ENCODE measurements at places on chromosomes 3 and 15.

DNA sequence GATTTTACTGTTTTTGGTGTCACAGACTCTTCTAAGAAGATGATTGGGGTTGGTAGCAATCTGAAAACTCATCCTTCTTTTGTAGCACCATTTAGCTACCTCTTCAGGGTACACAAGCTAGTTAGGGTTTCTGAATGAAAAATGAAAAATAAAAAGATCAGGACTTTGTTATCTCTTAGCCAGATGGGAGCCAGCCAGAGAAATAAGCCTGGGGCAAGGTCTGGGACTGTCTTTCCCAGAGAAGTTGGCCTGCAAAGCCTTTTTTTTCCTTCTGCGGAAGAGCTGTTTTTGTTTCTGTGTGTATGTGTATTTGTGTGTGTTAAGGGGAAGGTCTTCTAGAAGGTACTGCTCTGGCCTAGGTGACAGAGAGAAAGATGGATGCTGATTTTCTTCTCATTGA, 150.7 kb upstream of the AGTR1 start:
- no peak for DNase-seq

- DNase-seq, result no peak
Measured at GRCh38 chr15:39588531-39589192, 7.8 kb downstream of the THBS1 start.

- DNase-seq, result no peak
Measured at GRCh38 chr3:129226374-129226773, 23.0 kb upstream of the COPG1 start.

DNA sequence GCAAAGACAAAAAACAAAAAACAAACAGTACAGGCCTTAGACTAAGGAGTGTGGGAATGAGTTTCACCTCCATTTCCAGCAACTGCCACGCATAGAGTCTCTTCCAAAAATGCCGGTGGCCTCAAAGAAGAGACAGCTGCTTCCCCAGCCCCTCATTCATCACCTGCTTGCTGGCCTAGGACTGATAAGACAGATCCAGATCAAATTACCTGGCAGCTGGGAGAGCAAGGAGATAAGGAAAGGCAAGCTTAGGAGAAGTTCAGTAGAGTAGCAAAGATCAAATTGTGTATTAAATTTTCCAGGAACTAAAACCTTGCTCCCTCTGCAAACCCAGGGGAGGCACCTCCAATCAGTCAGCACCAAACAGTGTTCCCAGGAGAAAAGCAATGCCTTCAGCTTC, 325.8 kb upstream of the CTNNB1 start:
- no peak for DNase-seq

DNA sequence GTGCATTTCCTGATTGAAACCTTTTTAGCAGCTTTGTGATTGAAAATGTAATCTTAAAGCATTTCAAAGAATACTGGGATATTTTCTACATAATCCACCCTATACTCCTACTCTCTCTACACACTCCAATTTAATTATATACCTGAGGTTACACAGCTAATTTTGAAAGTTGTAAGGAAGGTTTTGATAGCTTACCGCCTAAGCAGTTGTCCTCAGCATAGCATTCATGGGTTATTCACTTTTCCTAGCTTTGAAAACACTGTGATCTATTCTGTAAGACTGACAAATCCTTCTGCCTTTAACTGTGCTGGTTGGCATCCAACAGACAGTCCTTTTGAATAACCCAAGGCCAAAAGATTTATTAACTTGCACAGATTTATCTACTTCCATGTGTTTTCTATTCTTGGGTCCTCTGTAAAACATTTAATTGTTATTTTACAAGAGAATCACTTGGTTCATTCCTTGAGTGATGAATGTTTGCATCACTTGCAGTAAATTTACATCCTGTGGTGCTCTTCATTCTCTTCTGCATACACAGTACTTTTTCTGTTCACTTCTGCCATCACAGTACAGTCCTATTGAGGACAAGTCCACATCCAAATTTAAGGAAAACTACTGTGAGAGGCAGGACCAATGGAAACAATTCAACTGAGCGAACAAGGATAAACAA, 44.8 kb downstream of the SERPINI1 start:
- DNase-seq, result no peak

DNA sequence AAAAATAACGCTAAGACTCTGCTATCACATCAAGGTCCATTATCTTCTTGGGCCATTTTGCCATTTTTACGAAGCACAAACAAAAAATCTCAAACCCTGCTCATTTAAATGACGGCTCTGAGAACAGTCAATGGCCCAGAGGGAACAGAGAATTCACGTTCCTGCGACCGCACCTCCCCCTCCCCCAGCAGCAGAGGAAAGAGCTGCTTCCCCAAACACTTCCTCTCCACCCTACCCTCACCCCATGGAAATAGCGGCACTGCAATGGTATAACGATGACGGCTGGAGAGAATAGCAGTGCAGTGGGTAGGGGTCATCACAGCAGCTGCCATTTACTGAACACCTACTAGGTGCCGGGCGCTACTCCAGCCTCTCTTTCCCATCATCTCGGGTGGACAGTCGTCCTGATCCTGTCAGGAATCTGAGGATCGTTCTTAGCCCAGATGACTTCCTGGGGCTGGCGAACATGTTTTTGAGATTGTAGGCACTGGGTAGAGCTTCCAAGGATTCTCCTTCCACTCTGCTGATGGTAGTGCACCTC, 113.3 kb downstream of the IQSEC1 start:
- no peak for DNase-seq

DNA sequence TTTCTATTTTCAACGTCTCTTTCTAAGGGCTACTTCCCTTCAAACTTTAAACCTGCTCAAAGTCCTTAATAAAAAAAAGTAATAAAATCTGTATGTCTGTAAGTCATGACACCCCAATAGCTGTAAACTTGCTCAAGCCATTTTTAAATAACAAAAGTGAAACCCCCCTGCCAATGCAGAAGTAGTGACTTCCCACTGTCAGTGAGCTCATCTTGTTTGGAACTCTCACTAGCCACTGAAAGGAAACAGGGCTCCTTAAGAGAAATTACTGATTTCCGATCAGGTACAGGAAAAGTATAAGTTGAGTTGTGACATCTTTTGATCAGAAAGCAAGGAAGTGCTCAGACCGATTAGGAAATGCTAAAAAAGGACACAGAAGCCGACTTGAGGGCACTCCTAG, 27.6 kb upstream of the GPR171 start:
- no peak for DNase-seq
